ENCODE measurements at places on chromosomes 2 and 18. TPM values are rescaled to one million over a fixed set of nuclear protein-coding genes. Genes with fewer than 3 reads are reported as not detected.
A peak's percentile ranks its signal among the peaks of the same experiment; 100 is the strongest.

Gene SESTD1
- 32.0 TPM for total RNA-seq

Gene DUSP2
- 59.4 TPM for total RNA-seq

Gene SERPINB4
- total RNA-seq = 29.1 TPM

Gene GAREM2
- total RNA-seq = 2.5 TPM

Gene CRYGD
- total RNA-seq = not detected

Gene ACTR3
- total RNA-seq = 104 TPM

Gene SNTG2
- total RNA-seq = 5.2 TPM

Gene LYPD1
- 0.99 TPM for total RNA-seq

Gene WDR43
- total RNA-seq = 47.7 TPM

Gene BUB1
- 16.7 TPM for total RNA-seq

Gene CPLX4
- total RNA-seq = not detected

Gene DYNAP
- total RNA-seq = 0.10 TPM

DNA sequence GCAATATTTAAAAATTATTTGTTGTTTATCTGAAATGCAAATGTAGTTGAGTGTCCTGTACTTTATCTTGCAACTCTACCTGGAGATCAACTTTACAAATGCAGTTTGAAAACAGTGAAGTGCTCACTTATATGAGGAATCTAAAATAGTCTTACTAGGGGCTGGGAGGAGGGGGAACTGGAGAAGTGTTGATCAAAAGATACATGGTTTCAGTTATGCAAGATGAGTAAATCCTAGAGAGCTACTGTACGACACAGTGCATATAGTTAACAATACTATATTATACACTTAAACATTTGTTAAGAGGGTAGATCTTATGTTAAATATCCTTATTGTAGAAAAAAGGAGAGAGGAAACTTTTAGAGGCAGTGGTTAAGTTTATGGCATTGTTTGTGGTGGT lies 241.9 kb downstream of the BCL11A start:
- no peak for DNase-seq

GRCh38 chr2:145168091-145168490 lies 648.2 kb upstream of the ZEB2 start:
- DNase-seq = no peak

GRCh38 chr2:70008290-70008689 lies 46.9 kb upstream of the ASPRV1 start:
- no peak for DNase-seq

DNA sequence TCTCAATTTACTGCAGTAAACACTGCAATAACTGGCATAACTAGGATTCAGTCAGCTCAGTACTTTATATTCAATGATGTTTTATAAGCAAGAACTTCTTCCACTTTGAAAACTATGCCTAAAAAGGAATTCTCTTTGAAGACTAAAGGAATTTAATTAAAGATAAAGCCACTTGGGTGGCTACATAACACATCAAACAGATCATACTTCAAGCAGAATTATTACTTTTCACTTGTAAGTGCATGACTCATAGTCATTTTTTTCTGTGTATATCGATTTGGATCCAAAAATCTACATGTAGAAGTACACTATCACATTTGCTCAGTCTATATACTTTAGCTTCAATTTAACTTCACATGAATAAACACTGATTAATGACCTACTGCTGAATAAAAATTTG lies 4.0 kb downstream of the KANSL1L start:
- no peak for DNase-seq

DNA sequence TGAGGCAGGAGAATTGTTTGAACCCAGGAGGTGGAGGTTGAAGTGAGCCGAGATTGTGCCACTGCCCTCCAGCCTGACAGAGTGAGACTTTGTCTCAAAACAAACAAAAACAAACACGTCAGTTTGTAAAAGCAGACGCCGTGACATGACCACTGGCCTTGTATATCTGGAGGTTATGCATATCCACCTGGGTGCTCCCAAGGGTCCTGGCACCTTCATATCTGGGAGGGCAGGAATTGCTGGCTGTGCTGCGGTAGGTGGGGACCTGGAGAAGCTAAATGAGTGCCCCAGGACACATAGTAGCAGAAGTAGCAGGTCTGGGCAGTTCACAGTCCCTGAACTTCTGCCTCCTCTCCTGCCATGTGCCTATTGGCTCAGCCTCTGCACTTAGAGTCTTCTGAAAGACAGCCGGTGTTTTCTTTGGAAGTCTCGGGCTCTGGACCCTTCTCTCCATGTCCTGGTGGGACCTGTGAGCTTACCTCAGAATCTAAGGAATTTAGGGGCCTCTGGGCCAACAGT lies 30.9 kb upstream of the IL1R2 start:
- no peak for DNase-seq

DNA sequence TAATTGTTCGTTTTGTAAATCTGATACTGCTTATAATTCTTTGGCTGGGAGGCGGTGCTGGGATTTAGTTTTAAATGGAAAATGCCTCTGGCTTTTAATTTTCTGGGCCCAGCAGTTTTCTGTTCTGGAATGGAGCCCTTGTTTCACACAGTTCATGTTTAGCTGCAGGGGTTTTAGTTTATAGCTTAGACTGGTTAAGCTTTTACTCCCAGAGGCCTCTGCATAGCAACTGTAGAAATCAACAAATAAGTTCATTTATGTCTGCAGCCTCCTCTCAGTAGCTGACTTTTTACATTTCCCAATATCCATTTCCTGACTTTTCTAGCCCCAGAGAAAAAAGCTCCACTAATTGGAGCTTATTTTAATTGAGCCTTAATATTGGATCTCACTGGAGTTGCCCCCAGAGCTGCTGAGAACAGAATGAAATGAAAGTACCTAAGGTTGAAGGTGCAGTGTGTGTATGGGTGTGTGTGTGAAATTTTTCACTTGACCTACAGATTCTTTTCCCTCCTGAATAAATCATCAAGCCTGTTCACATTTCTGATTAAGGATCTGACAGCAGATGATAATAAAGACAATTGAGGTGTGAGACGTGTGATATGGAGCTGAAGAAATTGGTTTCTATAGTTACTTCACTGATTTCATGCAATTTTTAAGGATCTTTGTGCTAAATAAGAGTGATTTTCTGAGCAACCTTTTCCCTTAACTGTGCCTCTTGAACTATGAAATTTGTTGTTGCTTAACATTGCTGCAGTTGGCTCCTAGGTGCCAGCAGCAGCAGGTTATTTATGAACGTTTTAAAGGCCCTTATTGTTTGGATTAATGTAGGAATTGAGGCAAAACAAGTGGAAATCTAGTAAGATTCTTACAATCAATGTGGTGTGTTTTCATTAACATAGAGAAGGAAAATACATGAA lies 109.6 kb downstream of the TAF4B start:
- DNase-seq = peak; percentile 84

DNA sequence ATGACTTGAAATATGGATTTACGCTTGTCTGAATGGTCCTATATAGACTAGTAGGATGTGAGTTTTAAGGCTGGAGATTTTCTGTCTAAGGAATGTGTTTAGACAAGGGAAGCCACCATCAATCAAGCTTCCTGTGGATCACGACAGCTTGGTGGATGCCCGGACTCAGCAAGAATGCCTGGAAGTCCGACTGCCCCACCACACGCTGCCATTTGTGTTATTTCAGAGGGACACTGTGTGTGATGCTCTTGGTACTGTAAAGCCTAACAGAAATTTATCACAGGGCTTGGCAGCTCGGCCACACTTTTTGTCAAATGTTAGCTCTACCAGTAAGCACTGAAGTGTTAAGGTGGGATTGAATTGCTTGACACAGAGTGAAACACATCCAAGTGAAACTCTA lies 127.1 kb upstream of the CDH7 start:
- DNase-seq = no peak

DNA sequence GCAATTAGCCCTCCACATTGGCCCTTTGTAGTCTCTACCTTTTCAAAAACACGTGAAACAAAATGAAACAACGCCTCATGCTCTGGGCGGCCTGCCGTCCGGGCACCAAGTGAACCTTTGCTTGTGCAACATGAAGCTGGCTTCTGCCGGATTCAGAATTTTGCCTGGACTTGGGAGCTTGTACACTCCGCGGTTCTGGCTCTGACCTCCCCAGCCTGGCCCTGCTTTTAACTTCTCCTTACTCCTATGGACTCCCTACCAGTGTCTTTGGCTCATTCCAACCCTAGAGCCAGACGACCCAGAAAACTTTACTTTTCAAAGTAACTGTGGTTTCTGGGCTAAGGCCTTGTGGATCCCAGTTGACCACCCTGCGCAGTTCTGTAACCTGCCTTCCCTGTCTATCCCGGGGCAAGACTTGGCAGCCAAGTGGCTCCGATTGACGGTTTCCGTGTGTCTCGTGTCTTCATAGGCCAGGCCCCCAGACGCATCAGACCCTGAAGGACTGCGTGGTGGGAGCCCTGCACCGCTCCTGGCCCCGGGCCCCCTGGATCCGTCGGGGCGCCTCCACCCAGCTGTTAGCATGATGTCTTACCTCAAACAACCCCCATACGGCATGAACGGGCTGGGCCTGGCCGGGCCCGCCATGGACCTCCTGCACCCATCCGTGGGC lies 1.9 kb downstream of the OTX1 start:
- no peak for DNase-seq

DNA sequence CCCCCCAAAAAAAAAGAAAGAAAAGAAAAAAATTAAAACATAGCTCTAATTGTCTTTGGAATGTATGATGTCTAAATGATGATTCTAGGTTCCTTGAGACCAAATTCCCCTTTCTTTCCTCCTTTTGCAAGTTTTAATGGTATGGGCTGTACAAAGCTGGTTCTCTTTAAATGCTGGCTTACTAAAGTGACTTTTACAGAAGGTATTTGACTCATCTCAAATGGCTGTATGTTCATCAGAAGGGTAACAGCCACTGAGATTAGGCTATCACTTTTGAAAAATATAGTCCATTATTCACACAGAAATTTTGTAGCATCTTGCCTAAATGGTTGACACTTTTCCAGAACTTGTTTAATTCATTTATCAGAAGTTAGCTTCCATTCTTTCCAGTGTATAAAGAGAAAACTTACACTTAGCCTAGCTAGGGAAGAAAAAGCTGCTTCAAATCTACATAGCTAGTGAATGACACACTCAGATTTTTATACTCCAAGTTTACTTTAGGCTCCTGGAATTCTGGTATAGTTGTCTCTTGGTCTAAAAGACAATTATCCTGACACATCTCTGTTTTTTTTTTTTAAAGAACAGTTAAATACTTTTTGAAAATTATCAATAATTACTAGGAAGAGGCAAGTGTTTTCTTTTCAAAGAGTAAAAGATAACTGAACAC lies 622.6 kb downstream of the LRP1B start:
- DNase-seq = no peak

GRCh38 chr2:85930129-85931124 lies 41.6 kb upstream of the ST3GAL5 start:
- DNase-seq = no peak

GRCh38 chr2:48855142-48855541 lies 99.6 kb upstream of the LHCGR start:
- no peak for DNase-seq

GRCh38 chr2:71460595-71461303 lies 7.4 kb downstream of the DYSF start:
- no peak for DNase-seq

GRCh38 chr2:208872591-208872990 lies 466.0 kb downstream of the PTH2R start:
- DNase-seq = no peak

GRCh38 chr2:136395582-136395981 lies 277.6 kb upstream of the CXCR4 start:
- no peak for DNase-seq

- no peak for DNase-seq
Measured at GRCh38 chr2:70724366-70724765, 43.6 kb downstream of the ADD2 start.

DNA sequence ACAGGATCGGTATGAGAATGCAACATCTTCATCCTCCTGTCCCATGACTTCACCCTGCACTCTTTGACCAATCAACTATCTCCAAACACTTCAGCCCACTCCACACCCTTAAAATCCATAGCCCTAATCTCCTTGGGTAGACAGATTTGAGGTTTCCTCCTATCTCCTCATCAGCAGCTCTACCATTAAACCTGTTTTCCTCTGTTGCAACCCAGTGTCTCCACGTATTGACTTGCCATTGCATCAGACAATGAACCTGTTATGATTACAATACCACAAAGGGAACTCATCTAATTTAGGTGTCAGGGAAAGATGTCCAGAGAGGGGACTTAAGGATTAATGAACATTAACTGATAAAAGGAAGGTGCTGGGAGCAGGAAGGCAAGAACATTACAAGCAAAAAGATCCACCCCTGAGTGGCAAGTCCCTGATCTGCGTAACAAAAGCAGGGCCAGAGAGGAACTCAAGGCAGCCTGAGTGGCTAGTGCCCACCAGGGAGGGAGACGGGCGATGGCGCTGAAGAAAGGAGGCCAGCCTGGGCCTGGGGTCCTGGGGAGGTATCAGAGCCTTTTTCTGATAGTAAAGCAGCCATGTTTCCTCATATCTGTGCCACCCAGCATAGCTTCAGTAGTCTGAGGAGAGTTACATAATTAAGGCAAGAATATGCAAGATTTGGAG lies 44.6 kb downstream of the AKAIN1 start:
- DNase-seq = no peak

- peak; percentile 82 for DNase-seq
Measured at GRCh38 chr2:39913648-39914461, 134.8 kb upstream of the THUMPD2 start.

GRCh38 chr2:29192526-29192925 lies 77.3 kb downstream of the CLIP4 start:
- DNase-seq = no peak
